ENCODE measurements at places on chromosomes 11 and 22. TPM values are rescaled to one million over a fixed set of nuclear protein-coding genes. Genes with fewer than 3 reads are reported as not detected.

The ARHGEF17 gene
- total RNA-seq = 51.4 TPM

The TECTA gene
- total RNA-seq = 2.1 TPM

The RAB38 gene
- total RNA-seq = 4.7 TPM

The OR4D5 gene
- not detected for total RNA-seq

The HBG2 gene
- 14,331 TPM for total RNA-seq

The OR5A1 gene
- total RNA-seq = not detected

The FAM227A gene
- total RNA-seq = 5.9 TPM

The IRAG1 gene
- 5.2 TPM for total RNA-seq

The SEPTIN5 gene
- total RNA-seq = 106 TPM

The P2RX6 gene
- 3.3 TPM for total RNA-seq

The LINC01488 gene
- total RNA-seq = not detected

The PDGFB gene
- 9.8 TPM for total RNA-seq

The SMTNL1 gene
- not detected for total RNA-seq

The MED19 gene
- total RNA-seq = 32.2 TPM

The ACCSL gene
- total RNA-seq = not detected

The DGCR6 gene
- total RNA-seq = 11.1 TPM

The CCDC157 gene
- 6.0 TPM for total RNA-seq

The ARHGAP8 gene
- total RNA-seq = 3.7 TPM

The TRIM48 gene
- not detected for total RNA-seq

The PNPLA5 gene
- total RNA-seq = 0.10 TPM

The TEX54 gene
- not detected for total RNA-seq

The LIF gene
- total RNA-seq = 0.20 TPM

The NAA40 gene
- total RNA-seq = 11.6 TPM

The SHISAL1 gene
- 11.3 TPM for total RNA-seq

The OR2D2 gene
- total RNA-seq = 0.22 TPM

The MYBPC3 gene
- not detected for total RNA-seq

The CD3G gene
- total RNA-seq = 0.17 TPM

The SCGB1A1 gene
- not detected for total RNA-seq

The ENTHD1 gene
- total RNA-seq = 0.10 TPM

The C11orf42 gene
- not detected for total RNA-seq

The CABP7 gene
- total RNA-seq = 8.2 TPM

The TSSK2 gene
- total RNA-seq = not detected

The SYT8 gene
- not detected for total RNA-seq

The C22orf15 gene
- total RNA-seq = 0.89 TPM

The SLC7A4 gene
- total RNA-seq = 1.5 TPM

Data from spinal cord (tissue), 10 donors.